ENCODE measurements at places on chromosomes 16 and 17. TPM values are rescaled to one million over a fixed set of nuclear protein-coding genes. Genes with fewer than 3 reads are reported as not detected.
A peak's percentile ranks its signal among the peaks of the same experiment; 100 is the strongest.

Gene GNG13
- total RNA-seq: not detected

Gene CCL15
- not detected for total RNA-seq

Gene GSDMA
- not detected for total RNA-seq

Gene GABARAP
- total RNA-seq: 459 TPM

Gene ACOX1
- 52.3 TPM for total RNA-seq

GRCh38 chr17:76354317-76354729 lies 607 bp upstream of the PRPSAP1 start:
- H3K36me3 ChIP-seq: no peaks in the 10 kb centered on the region
- peak overlapping the region; percentile 88 for H3K4me3 ChIP-seq
- DNase-seq: no peak
- H3K27ac ChIP-seq: peak overlapping the region; percentile 96

DNA sequence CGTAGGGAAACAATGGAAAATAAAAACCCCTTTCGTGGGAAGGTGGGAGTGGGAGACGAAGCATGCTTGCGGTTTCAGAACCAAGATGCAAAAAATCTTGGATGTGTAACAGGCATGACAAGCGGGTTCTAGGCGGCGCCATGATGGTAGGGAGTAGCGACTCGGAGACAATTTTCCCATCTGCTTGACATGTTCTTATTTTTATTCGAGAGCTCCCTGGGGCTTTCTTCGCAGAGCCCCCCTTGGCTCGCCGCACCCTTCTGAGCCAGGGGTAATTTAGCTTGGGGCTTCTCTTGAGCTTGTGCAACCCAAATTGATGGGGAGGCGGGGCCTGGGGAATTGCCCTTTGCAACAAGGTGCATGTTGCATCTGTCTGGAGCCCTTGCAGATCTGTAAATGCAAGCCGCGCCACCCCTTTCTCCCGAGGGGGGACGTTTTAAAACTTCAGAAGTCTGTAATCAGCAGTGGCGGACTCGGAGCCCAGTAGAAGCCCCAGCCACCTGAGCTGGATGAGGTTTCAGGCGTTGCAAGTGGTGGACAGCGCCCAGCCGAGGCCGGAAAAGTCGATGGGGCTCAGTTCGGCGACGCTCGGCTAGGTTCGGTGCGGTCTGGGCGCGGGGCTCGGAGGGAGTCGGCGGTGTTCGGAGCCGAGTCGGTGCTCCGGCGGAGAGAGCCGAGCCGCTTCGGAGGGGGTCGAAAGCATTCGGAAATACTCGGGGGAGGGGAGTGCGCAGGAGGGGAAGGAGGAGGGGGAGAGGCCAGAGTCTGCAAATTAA lies 2.9 kb downstream of the GNAO1 start:
- no peaks in the 10 kb centered on the region for H3K36me3 ChIP-seq
- peak overlapping the region; percentile 53 for H3K4me3 ChIP-seq
- no peak for DNase-seq
- H3K4me1 ChIP-seq: peaks cover 12% of the 10 kb centered on the region

Data from chondrocyte (in vitro differentiated cells).